ENCODE measurements at places on chromosomes 2 and 18.

DNA sequence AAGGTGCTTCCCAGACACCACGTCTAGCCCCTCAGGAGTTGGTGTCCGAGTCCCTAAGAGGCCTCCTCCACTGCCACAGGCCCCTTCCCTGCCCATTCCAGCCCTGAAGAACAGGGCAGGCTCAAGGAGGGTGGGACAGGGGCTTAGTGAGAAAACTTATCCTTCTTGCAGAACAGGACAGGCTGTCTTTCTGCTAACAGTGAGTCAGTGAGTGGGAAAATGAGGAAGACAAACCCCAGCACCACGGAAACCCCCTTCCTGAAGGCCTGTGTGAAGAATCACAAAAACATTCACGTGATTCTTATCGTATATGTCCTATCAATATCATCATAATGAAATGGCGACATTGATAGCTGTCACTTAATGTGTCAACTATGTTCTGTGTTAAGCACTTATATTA is 9.8 kb downstream of the FZD7 start:
- no peak for DNase-seq

- no peak for DNase-seq
These were observed 544 bp downstream of the LRATD1 start for GRCh38 chr2:14633061-14633460.

- no peak for DNase-seq
These were observed 7.5 kb downstream of the REL start for GRCh38 chr2:60888853-60889252.

DNA sequence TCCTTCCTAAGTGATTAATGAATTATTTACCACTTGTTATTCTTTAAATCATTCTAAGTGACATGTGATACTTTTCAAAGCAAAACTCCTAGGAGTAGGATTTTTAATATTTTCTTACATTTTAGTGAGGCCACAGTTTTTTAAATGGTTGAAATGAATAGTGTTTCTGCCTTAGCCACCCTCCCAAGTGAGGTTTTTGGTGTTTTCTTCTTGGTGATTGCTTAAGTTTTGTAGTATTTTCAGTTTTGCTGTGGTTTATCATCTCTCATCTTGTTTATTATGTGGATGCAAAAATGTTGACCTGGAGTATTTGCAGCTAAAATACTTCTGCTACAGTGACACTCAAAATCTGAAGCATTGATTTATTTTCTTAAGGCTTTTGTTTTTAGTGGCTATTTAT is 9.8 kb downstream of the AFTPH start:
- DNase-seq, result no peak

- DNase-seq, result no peak
These were observed 1046.0 kb upstream of the TMEFF2 start for GRCh38 chr2:193240752-193241151.

- DNase-seq, result no peak
These were observed 175.5 kb downstream of the SETBP1 start for GRCh38 chr18:44856157-44856556.

GRCh38 chr18:1103537-1103936 is 198.9 kb downstream of the ADCYAP1 start:
- no peak for DNase-seq

- DNase-seq, result no peak
These were observed 20.9 kb downstream of the LYG1 start for GRCh38 chr2:99279969-99280695.

GRCh38 chr2:50547521-50547920 is 484.4 kb downstream of the NRXN1 start:
- no peak for DNase-seq

DNA sequence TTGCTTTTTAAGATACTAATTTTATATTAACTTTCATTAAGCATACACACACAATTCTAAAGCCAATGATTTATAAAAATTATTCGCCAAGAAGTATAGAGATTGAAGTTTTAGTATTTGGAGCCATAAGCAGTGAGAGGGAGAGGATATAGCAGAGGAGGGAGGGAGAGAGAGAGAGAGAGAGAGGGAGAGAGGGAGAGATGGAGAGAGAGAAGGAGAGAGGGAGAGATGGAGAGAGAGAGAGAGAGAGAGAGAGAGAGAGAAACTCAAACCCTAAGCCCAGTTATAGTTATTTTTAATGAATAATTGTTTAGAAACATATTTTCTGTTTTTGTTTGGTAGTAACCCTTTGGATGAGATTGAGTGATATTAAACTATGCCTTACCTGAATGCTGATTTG is 5.3 kb downstream of the TWIST2 start:
- DNase-seq, result no peak
